ENCODE measurements at places on chromosomes 3 and 15. TPM values are rescaled to one million over a fixed set of nuclear protein-coding genes. Genes with fewer than 3 reads are reported as not detected.
A peak's percentile ranks its signal among the peaks of the same experiment; 100 is the strongest.

GRCh38 chr15:40785164-40785563, 15.4 kb downstream of the C15orf62 start:
- no peak for DNase-seq

GRCh38 chr3:59609657-59610348, 560.0 kb upstream of the CFAP20DC start:
- no peak for DNase-seq

GRCh38 chr3:156792945-156793344, 33.2 kb upstream of the LEKR1 start:
- no peak for DNase-seq

- peak; percentile 65 for DNase-seq
Measured at GRCh38 chr3:129119365-129120100, 2.1 kb downstream of the RAB43 start.

DNA sequence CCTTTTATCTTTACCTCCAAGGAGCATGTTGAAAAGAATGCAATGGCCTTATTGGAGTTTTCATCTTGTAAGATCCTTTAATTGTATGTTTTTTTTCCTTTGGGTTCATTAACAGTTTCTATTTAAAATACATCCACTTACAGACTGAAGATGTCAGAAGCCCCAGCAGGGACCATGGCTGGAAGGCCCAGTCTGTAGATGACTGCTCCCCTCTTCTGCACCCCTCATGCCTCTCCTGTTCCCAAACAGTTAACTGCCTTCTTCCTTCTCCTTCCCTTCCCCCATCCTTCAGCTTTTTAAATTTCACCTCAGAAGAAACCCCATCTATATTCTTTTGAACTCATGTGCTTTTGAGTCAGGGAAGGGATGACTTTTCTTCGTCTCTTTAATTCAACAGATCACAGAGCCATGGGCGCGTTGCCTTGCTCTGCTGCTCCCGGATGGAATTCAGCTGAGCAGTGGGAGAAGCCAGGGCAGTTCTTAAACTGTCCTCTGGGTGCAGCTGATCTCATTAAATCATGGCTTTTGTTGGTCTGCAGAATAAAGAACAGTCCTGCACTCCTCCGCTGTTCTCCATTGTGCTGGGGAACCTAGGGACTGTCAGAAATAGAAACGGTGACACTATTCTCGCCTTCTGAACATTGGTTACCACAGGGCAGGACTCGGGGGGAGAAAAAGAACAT, 71.5 kb upstream of the EIF1B start:
- no peak for DNase-seq

DNA sequence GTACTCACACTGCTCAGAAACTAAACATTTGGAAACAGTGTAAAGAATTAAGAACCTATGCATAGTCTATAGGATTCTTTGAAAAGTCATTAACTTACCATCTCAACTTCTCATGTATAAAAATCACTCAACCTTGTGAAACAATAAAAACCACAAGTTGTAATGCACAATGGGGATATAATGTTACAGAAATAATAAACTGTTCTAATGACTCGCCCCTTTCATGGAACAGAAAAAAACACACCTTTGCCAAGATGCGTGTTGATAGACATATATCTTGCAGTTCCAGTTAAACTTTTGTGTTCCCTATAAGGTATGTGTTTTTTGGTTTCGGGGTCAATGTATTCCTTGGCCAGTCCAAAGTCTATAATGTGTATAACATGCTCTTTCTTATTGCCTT, 50.8 kb upstream of the PPIB start:
- DNase-seq = no peak

GRCh38 chr3:27696906-27697305, 25.2 kb downstream of the EOMES start:
- no peak for DNase-seq

GRCh38 chr3:131174752-131175151, 148.1 kb downstream of the NEK11 start:
- no peak for DNase-seq

SLC7A14 gene
- total RNA-seq = 0.14 TPM

COL6A5 gene
- total RNA-seq = not detected

WDR93 gene
- 0.31 TPM for total RNA-seq

All from pancreas (tissue), 10 donors.